ENCODE measurements at places on chromosomes 13 and 19.

DNA sequence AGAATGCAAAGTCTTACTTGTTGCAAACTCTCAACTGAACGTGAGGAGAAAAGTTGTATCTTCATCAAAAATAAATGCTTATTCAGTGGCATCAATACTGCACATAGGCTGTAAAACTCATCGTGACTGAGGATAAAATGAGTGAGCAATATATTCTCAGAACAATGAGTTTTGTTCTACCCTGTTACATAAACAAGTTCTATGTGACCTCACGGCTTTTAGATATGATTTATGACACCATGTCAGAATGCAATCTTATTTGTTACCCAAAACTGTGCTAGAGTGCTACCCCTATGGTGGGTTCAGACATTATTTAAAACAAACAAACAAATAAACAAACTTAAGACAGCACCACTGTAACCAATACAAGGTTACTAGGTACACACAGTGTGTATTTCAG is 55.4 kb downstream of the FOXO1 start:
- no peak for DNase-seq

DNA sequence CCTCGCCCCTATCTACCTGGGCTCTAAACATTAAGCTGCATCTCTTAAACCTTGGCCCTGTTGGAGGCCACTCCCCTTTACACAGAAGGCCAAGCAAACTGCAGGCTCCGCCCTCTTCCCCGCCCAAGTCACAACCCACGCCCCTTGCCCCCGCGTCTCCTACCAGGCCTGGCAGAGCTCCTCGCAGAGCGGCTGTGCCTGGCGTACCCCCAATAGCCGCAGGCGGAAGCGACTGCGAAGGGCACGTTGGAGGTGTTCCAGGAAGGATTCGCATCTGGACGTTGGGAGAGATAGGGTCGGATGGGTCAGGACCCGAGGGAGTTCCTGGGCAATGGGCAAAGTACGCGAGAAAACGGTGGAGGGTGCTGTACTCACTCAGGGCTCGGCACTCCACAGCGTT is 5.9 kb downstream of the RTBDN start:
- DNase-seq, result no peak

DNA sequence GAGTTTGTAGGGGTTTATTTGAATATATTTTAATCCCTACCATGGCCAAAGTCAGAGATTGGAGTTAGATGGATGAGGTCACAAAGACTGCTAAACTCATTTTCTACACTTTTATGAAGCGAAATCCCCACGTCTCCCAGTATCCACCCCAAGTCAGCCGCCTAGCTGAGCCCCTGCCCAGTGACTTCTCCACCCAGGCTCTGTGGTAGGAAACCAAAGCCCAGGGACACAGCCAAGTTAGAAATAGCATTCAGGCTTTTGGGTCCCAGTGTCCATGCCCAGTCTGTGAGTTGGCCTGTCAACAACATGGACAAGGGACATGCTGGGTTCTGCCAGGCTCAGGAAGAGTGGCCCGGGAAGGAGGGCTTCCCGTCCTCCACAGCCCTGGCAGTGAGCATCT is 474.0 kb downstream of the FOXO1 start:
- no peak for DNase-seq

DNA sequence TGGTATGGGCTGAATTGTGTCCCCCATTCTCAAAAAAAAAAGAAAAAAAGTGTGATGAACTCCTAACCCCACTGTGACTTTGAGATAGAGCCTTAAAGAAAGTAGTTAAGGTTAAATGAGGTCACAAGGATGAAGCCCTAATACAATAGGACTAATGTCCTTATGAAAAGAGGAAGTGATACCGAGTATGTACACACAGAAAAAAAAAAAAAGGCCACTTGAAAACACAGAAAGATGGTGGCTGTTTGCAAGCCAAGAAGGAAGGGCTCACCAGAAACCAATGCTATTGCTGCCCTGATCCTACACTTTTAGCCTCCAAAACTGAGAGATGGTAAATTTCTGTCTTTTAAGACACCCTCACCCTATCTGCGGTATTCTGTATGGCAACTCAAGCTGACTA is 955.6 kb downstream of the PCDH17 start:
- no peak for DNase-seq

DNA sequence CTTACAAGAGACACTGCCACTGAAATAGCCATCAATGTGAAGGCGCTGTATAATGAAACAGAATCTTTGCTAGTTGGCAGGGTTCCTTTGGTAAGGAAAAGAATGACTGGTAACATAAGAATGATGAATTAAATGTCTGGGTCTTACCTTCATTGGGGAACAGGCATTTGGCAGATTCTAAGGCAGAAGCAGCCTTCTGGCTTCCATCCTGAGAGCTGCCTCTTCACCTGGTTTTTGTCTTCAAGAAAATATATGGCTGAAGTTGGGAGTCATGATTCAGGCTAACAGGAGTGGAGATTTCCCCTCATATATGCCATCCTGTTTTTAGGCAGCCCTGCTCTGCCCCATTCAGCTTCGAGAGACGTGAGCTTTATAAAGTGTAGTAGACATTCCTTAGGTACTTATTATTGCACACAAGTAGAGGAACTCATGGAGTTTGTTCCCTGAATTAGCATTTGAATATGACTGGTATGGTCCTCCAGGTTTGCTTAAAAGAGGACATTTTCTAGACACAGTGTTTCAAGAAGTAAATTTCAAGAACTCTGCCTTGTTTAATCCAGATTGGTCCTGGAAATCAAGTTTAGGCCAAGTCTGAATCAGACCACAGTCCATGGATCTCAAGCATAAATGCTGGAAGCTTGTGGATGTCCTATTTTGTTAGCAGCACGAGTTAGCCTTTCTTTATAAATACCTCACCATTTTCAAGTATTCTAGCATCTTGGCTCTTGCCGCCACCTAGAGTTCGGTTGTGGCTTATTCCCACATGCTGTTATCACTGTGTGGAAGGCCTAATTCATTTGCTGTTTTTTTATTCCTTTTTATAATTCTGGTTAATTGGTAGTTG is 56.2 kb upstream of the AKAP11 start:
- DNase-seq, result no peak

- DNase-seq, result peak; percentile 55
Observed at GRCh38 chr13:31161557-31162150, at the start of gene HSPH1. TSS of gene HSPH1 (minus strand) at chr13:31161904. CDS start at chr13:31161582, 322 bp downstream.

- DNase-seq, result no peak
Observed at GRCh38 chr19:45069056-45069455, 7.2 kb downstream of the ZNF296 start.
